ENCODE measurements at places on chromosomes 11 and 22. TPM values are rescaled to one million over a fixed set of nuclear protein-coding genes. Genes with fewer than 3 reads are reported as not detected.

Gene OR6A2
- not detected for total RNA-seq

Gene SPI1
- not detected for total RNA-seq

Gene MOV10L1
- total RNA-seq: 0.10 TPM

Gene OR9G1
- total RNA-seq: not detected

Gene PRMT3
- total RNA-seq: 31.7 TPM

Gene MS4A4E
- total RNA-seq: not detected

Gene RFPL3
- total RNA-seq: not detected

Gene MMP12
- total RNA-seq: 0.04 TPM

Gene SCGB1C1
- total RNA-seq: not detected

Gene PRRG4
- total RNA-seq: 2.3 TPM

Gene THY1
- total RNA-seq: 14.7 TPM

Gene OR2AT4
- total RNA-seq: not detected

Gene TNKS1BP1
- 110 TPM for total RNA-seq

Gene INS
- not detected for total RNA-seq

Gene PI4KA
- total RNA-seq: 20.6 TPM

Gene ZNRD2
- total RNA-seq: 79.3 TPM

Gene CDC42EP1
- total RNA-seq: 31.7 TPM

Gene TTLL1
- total RNA-seq: 2.8 TPM

Gene BTBD18
- not detected for total RNA-seq

Gene TRIM22
- 0.83 TPM for total RNA-seq

Gene ABTB2
- total RNA-seq: 44.8 TPM

Gene SHISAL1
- total RNA-seq: 2.7 TPM

Gene CABP4
- not detected for total RNA-seq

Gene DDX25
- not detected for total RNA-seq

Measured in A549 treated with dexamethasone at 1 μM for 4 hours (cell line).